ENCODE measurements at places on chromosomes 2 and 18. TPM values are rescaled to one million over a fixed set of nuclear protein-coding genes. Genes with fewer than 3 reads are reported as not detected.

SKOR2 gene
- not detected for total RNA-seq

ASTL gene
- not detected for total RNA-seq

IL1RL1 gene
- 2.8 TPM for total RNA-seq

RRM2 gene
- total RNA-seq: 217 TPM

TBR1 gene
- not detected for total RNA-seq

ARHGAP28 gene
- total RNA-seq: 2.9 TPM

ERMN gene
- total RNA-seq: not detected

KCNG2 gene
- total RNA-seq: not detected

GREB1L gene
- 2.2 TPM for total RNA-seq

KIF5C gene
- total RNA-seq: 4.7 TPM

MBD2 gene
- 13.9 TPM for total RNA-seq

GPR55 gene
- 0.94 TPM for total RNA-seq
